ENCODE measurements at places on chromosomes 2 and 18.

GRCh38 chr18:67302043-67302442, 214.5 kb downstream of the DSEL start:
- DNase-seq: no peak

DNA sequence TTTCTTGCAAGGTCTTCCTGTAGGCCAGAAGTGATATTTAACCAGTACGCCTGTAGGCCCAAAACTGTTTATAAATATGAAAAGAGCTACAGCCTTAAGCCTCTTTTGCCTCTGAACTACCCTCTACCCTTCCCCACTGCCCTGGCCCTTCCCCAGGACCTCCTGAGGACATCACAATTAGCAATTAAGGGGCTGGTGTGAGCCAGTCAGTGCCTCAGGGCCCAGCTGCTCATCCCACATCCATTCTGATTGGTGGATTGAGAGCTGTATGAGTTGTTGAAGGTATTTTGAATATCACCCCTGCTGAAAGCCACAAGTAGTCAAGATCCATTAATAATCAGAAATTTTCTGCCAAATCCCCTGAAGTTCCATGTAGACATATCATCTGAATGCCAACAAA, 126.3 kb upstream of the TACR1 start:
- no peak for DNase-seq

DNA sequence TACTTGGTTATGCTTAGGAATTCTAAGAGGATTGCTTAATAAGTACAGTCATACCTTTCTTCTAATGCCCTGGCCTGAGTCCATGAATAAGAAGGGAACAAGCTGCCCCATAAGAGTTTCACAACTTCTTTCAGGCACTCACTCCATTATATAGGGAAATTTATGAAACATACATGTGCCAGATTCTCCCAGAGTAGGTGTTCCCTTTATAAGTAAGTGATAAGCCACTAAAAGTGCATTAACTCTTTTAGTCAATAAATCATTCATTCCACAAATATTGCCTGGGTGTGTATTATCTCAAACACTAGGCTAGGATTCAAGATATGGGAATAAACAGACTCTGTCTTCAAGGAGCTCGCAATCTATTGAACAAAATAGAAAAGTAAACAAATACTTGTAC, 84.5 kb upstream of the RBBP8 start:
- DNase-seq: no peak

- DNase-seq: no peak
These were observed 138.5 kb upstream of the LGALSL start for GRCh38 chr2:64315291-64315960.

- DNase-seq: no peak
These were observed 72.9 kb downstream of the PRKCE start for GRCh38 chr2:45724335-45724734.

DNA sequence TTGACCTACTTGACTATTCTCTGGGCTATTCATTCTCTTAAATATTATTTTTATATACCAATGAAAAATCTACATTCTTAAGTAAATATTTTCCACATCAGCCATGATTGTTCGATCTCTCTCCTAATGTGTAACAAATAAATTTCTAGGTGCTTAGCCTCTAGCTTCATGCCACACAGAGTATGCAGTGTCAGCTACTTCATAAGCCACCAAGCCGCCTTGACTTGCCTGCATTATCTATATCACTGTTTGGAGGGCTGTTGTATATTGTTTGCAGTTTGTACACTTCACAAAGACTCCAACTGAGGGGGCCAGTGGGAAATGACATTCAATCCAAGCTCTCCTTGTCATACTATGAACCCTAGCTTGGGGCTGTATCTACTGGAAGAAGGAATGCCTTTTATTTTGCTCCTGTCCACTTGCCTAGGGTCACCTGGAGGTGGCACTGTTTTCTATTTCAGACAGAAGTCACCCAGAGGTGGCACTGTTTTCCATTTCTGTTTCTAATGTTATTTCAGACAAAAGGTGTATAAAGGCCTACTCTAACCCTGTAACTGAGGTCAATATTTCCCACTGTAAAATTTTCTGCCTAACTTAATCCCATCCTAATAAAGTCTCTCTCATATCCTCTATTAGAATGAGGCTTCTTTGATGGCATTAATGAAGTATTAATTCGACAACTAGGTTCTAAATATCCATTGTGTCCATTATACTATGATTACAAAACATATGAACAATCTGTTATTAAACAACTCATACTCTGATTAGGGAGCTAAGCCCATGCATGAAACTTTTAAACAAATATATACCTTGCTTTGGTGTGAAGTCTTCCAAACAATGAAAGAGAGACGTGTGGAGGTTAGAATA, 36.4 kb downstream of the COL5A2 start:
- peak; percentile 26 for DNase-seq

DNA sequence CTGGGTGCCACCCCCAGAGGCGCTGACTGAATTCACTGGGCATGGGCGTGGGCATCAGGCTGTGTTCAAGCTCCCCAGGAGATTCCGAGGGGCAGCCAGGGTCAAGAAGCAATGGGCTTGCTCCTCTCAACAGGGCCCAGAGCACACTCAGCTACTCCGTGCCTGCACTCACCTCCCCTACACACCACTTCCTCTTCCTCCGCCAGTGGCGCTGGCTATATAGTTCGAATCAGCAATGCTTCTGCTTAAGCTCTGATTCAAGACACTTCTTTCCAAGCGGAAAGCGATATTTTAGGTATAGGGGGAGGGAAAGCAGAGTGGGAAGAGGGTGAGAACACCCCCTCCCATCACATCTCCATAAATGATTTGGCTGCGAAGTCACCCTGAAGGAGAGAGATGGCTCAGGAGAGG, 42.1 kb downstream of the CRACDL start:
- DNase-seq: no peak

GRCh38 chr2:207491956-207492355, 37.8 kb upstream of the CREB1 start:
- no peak for DNase-seq

DNA sequence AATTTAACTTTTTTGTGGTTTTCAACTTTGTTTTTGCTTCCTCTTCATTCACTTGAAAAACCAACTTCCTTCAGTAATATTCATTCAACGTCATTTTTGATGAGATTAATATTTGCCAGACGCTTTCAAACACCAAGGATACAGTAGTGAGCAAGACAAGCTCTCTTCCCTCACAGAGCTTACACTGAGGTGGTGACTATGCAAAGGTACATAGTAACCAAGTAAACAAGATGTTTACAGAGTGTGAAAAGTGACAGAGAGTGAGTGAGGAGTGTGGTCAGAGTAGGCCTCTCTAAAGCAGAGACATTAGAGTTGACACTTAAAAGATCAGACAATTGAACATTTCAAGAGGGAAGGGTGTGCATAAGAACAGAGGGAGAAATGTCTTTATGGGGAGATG, 155.5 kb downstream of the TMEM247 start:
- no peak for DNase-seq

All from T-helper 17 cell (primary cell).